CD8-positive, alpha-beta memory T cell (primary cell): ENCODE measurements at places on chromosomes 2 and 18. TPM values are rescaled to one million over a fixed set of nuclear protein-coding genes. Genes with fewer than 3 reads are reported as not detected.

DNA sequence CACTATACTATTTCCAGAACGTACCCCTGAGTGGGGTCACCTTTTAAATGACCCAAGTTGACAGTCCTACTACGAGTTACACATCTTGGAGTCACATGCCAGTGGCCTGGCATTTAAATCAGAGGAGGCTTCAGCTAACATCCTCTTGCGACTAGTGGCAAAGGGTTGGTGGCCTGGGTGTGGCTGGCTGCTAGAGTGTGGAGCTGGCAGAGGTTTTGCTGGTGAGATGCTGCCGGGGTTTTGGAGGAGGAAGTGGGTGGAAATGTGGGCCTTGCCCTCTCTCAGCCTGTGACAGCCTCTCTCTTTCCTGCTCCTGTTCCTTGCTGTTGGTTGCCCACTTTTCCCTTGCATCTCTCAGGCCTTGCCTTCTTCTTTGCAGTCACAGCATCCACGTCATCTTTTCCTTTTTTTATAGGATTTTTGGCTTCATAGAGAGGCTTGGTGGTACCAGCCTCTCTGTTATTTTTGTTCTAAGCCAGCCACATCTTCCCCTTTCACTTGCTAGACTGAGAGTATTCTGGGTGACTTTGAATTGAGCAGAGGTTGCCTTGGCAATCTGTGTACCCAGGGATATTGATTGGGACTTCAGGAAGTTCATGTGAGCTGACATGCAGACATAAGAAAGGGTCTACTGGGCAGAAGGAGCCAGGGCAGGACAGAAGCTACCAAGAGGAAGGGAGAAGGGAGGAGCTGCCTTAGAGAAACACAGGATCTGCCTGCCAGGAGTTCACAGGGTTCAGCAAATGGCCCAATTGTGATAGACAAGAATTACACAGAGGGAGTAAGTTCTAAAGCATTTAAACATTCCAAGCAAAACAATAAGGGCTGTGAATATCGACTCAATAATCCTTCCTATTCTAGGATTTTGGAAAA lies 55.4 kb downstream of the CDC42EP3 start:
- no peak overlapping the region for H3K4me3 ChIP-seq
- no peaks in the 10 kb centered on the region for H3K27me3 ChIP-seq

DNA sequence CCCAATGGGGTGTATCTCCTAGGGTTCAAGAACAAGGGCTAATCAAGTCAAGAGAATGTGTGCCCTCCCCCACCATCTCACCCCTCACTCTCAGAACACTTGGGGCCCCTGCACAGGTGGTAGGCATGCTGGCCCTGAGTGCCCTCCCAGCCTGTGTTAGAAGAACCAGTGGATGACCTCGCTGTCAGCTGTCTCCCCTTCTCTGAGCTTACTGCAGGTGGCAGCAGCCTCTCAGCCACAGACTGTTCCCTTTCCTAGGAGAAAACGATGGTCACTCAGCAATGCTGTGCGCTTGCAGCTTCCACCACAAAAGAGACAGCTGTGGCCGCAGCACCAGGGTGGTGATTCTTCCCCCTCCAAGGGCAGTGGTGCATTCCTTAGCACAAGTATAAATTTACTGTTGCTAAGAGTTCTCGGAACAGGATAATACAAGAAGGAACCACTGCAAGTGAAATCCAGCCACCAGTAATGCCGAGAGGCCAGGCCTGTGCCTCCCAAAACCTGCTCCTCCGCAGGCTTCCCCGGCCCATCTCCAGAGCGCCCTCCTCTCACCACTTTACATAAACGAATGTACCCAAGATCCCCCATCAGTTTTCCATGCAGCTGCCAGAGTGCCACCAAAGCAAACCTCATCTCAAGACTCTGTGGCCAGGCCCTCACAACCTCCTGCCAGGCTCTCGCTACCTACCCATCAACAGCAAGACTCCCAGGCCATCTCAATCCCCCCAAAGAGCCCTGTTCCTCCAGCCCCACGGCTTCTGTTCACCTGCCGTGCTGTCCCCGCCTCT lies 935 bp upstream of the RAMP1 start:
- H3K4me3 ChIP-seq, result no peak overlapping the region
- H3K27ac ChIP-seq, result no peak overlapping the region
- H3K36me3 ChIP-seq, result no peaks in the 10 kb centered on the region
- no peaks in the 10 kb centered on the region for H3K27me3 ChIP-seq

- H3K27me3 ChIP-seq, result no peaks in the 10 kb centered on the region
- peaks cover 17% of the 10 kb centered on the region for H3K36me3 ChIP-seq
- no peak for DNase-seq
These were observed 51.6 kb downstream of the PDK1 start for GRCh38 chr2:172607379-172607928.

- H3K27me3 ChIP-seq, result no peaks in the 10 kb centered on the region
- H3K4me1 ChIP-seq, result no peaks in the 10 kb centered on the region
- no peak overlapping the region for H3K4me3 ChIP-seq
- DNase-seq, result no peak
- H3K36me3 ChIP-seq, result no peaks in the 10 kb centered on the region
These were observed 125.9 kb downstream of the PXDN start for GRCh38 chr2:1618191-1618961.

- no peak for DNase-seq
- H3K4me1 ChIP-seq, result no peaks in the 10 kb centered on the region
- H3K36me3 ChIP-seq, result no peaks in the 10 kb centered on the region
- H3K27me3 ChIP-seq, result peaks cover 4% of the 10 kb centered on the region
These were observed 57.1 kb upstream of the GPR45 start for GRCh38 chr2:105184420-105184819.

DNA sequence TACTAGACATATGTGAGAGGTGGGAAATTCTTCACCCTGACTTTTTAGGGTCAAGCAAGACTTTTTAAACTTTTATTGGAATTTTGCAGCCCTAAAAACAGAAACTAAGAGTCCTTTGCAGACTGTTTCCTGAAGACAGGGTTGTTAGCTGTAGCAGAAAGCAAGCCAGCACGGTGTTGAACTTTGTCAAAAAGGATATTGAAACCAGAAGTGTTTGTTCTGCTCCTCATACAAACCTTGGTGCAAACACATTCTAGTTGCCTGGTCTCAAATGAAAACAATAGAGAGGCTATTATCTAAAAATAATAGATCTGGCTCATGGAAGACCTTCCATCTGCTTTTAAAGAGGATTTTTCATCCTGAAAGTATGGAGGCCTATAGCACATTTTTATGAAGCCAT lies 65.8 kb upstream of the IGFBP5 start:
- no peaks in the 10 kb centered on the region for H3K4me1 ChIP-seq
- no peak overlapping the region for H3K27ac ChIP-seq
- no peaks in the 10 kb centered on the region for H3K36me3 ChIP-seq
- DNase-seq, result no peak

- no peaks in the 10 kb centered on the region for H3K27me3 ChIP-seq
- no peak overlapping the region for H3K4me3 ChIP-seq
- no peak for DNase-seq
- no peaks in the 10 kb centered on the region for H3K4me1 ChIP-seq
- no peak overlapping the region for H3K27ac ChIP-seq
These were observed 55.9 kb upstream of the FSHR start for GRCh38 chr2:49210191-49210590.

- no peak for DNase-seq
- no peaks in the 10 kb centered on the region for H3K27me3 ChIP-seq
- no peak overlapping the region for H3K4me3 ChIP-seq
These were observed 22.9 kb downstream of the ITGAV start for GRCh38 chr2:186612555-186613440.

- no peak overlapping the region for H3K27ac ChIP-seq
- no peaks in the 10 kb centered on the region for H3K36me3 ChIP-seq
- no peaks in the 10 kb centered on the region for H3K27me3 ChIP-seq
- H3K4me1 ChIP-seq, result no peaks in the 10 kb centered on the region
- no peak for DNase-seq
These were observed 393.5 kb downstream of the RAD51AP2 start for GRCh38 chr2:17124575-17125318.

- no peaks in the 10 kb centered on the region for H3K36me3 ChIP-seq
- H3K4me1 ChIP-seq, result no peaks in the 10 kb centered on the region
- H3K27ac ChIP-seq, result no peak overlapping the region
These were observed 280.1 kb downstream of the PTH2R start for GRCh38 chr2:208686665-208687064.

DNA sequence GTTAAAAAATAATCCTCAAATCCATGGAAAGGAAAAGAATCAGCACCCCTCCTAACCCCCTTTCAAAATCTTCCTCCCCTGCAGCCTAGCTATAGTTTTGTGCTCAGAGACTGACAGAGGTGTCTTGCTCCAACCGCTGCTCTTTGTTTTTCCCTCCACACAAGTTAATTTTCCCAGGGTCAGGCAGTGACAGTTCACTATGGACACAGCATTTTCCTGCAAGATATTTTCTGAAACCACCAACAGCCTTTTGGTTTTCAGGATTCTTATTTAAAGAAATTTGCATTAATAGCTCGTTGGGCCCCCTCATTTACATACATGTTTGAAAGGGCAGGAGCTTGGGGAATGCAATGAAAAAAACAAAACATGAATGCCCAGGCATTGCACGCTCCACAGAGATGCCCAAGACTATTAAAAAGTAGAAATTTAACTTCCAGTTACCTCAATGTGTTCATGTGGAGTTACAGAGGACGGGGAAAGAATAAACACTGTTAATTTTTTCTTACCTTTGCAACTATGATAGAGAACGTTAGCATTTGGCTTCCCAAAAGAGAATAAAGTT lies 71.4 kb upstream of the CXCR4 start:
- H3K27ac ChIP-seq, result no peak overlapping the region
- no peak overlapping the region for H3K4me3 ChIP-seq
- no peaks in the 10 kb centered on the region for H3K4me1 ChIP-seq
- H3K27me3 ChIP-seq, result no peaks in the 10 kb centered on the region
- H3K36me3 ChIP-seq, result no peaks in the 10 kb centered on the region

GRCh38 chr2:173963323-173963816 lies 1.8 kb downstream of the SP3 start:
- no peaks in the 10 kb centered on the region for H3K27me3 ChIP-seq
- peak; percentile 82 for DNase-seq
- no peaks in the 10 kb centered on the region for H3K36me3 ChIP-seq
- H3K4me3 ChIP-seq, result peak overlapping the region; percentile 80

- no peak for DNase-seq
- H3K4me3 ChIP-seq, result no peak overlapping the region
- peaks cover 10% of the 10 kb centered on the region for H3K36me3 ChIP-seq
- no peaks in the 10 kb centered on the region for H3K27me3 ChIP-seq
- H3K27ac ChIP-seq, result no peak overlapping the region
- H3K4me1 ChIP-seq, result peaks cover 31% of the 10 kb centered on the region
These were observed 42.3 kb upstream of the STAT1 start for GRCh38 chr2:191056228-191056627.

DNA sequence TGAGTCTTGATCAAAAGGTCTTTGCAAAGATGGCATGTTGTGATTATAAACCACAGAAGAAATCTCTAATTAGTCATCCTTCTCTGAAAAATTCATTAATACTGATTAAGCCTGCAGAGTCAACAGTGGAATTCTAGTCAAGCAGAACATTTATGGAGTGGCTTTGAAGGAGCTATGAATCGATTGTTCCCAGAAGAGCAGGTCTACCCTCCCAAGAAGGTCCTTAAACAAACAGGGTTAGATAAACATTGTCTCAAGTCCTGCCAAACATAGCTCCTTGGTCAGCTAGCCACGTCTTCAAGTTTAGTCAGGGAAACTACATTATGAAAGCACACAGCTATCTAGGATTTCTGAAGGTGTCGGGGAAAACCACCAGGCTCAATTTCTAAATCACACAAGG lies 88.9 kb downstream of the ITGA4 start:
- H3K4me3 ChIP-seq, result no peak overlapping the region
- no peaks in the 10 kb centered on the region for H3K36me3 ChIP-seq
- H3K4me1 ChIP-seq, result no peaks in the 10 kb centered on the region
- DNase-seq, result no peak
- no peak overlapping the region for H3K27ac ChIP-seq

The PRSS56 gene
- polyA plus RNA-seq, result not detected

The ACADL gene
- polyA plus RNA-seq, result not detected

The TMEM178A gene
- polyA plus RNA-seq, result not detected

The PLEKHH2 gene
- not detected for polyA plus RNA-seq

The GALNT5 gene
- not detected for polyA plus RNA-seq

The MAL gene
- polyA plus RNA-seq, result 50.4 TPM

The PKP4 gene
- 1.5 TPM for polyA plus RNA-seq

The DRC1 gene
- not detected for polyA plus RNA-seq

The SPEG gene
- polyA plus RNA-seq, result 0.48 TPM
